ENCODE measurements at places on chromosomes 12 and 14.

DNA sequence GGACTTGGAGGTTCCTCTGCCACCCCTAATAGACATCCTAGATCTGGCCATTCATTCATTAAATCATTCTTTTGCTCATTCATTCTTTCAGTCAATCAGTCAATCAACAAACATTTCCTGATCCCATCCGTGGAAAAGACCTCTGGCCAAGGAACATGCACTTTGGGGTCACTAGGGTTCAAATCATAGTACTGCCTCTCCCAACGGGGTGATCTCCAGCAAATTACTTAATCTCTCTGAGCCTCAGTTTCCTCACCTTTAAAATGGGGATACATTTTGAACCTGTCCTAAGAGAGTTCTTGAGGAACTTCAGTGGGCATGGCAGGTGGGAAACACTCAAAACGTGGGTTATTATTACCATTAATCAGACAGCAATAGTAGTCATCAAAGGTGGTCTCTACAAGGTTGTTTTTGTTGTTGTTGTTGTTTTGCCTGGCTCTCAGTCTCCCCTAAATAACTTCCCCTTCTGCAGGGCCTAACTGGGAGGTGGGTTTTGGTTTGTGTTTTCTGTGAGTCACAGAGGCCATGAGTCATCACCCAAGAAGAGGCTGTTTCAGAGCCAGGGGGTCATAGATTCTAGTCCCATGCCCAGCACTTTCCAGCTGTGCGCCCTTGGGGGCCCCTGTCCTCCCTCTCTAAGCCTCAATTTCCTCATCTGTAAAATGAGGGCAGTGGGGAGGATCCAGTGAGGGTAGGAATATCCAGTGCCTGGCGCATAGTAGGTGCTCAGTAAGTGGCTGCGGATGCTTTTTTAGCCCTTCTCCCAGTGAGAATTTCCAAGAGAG, 16.9 kb upstream of the FAM222A start:
- DNase-seq: no peak

DNA sequence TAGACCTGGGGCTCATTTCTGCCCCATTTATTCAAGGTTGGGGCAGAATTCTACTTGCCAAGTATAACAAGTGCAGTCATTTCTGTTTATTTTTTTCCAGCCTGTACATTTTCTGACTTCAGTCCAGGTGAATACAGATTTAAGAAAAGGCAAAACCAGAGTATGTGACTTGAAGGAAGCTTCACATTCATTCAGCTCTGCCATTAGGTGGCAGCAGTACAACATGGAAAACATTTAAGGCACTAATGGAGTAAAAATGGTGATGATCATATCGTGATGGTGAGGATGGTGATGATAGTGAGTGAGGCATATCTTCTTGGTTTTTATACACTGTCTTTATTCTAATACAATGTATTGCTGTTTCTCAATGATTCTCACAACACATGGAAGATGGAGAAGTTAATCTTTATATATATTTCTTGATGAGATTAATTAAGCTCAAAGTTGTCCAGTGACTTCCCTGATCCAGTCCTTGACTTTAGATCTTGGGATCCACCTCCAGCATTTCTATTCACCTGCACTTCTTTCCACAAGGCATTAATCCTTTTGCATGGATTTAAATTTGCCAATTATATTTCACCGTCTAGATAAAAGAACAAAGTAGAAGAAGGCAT, 176.7 kb upstream of the SEL1L start:
- DNase-seq: peak; percentile 14

GRCh38 chr14:105167303-105168092, 1.1 kb downstream of the JAG2 start:
- no peak for DNase-seq

DNA sequence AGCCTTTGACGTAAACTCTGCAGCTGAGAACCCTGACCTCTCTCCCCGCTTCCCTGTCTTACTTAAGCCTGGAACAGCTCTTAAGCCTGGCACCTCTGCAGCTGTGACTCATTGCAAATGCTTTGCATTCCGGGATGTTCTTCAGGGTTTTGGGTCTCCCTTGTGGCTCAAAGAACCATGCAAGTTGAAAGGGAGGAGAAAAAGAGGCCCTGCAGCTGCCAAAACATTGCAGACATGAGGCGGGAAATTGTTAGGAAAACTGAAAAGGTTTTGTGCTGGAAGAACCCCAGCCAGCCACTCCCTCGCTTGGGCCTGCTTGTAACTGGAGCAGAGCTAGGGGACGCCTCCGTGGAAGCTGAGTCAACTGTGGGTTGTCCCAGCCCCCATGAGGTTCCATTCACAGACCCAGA, 60.2 kb upstream of the FERMT2 start:
- peak; percentile 99 for DNase-seq

DNA sequence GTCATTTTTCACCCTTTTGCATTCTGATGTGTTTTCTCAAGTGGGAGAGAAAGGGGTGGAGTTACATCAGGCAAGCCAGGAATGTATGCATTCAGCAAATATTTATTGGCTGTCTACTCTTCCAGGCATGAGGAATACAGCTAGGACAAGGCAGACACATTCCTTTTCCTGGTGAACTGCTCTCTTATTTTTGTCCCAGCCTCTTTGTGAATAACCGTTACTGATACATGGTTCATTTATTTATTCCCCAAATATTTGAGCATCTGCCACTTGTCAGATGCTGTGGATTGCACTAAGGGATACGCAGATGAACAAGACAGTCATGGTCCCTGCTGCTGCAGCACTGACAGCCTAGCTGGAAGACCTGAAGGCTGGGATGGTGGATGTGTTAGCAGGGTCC, 6.1 kb downstream of the PELI2 start:
- DNase-seq: peak; percentile 70

- DNase-seq: peak; percentile 95
These were observed 28.4 kb downstream of the SLC7A8 start for GRCh38 chr14:23154964-23155587.

- DNase-seq: no peak
These were observed 79.2 kb downstream of the GLT1D1 start for GRCh38 chr12:128932521-128932920.

DNA sequence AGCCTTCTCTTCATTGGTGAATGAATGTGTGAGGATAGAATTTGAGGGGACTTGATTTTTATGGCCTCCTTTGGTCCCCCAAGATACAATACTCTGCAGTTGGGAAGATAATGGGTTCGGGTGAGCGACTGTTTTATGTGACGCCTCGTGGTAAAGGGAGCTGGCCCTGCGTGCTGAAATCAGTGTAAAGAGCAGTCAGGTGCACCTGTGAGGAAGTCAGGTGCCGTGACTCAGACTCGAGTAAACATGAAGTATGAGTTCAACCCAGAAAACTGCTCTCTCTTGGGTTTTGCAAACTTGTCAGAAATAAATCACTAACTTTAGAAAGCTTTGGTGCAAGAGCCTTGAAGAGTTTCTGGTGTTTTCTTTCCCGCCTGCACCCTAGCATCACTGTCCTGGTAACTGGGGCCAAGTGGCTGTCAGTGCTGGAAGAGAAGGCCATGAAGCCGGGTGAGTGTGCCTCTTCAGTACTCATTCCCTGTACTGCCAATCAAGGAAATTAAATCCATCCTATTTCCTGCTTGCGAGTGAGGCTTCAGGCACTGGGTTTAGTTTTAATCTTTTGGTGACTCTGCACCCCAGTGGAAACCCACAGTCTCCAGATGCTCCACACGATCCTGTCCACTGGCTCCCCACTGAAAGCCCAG, 59.2 kb downstream of the AACS start:
- no peak for DNase-seq

- DNase-seq: no peak
These were observed 39.9 kb upstream of the CHGA start for GRCh38 chr14:92883066-92883465.

DNA sequence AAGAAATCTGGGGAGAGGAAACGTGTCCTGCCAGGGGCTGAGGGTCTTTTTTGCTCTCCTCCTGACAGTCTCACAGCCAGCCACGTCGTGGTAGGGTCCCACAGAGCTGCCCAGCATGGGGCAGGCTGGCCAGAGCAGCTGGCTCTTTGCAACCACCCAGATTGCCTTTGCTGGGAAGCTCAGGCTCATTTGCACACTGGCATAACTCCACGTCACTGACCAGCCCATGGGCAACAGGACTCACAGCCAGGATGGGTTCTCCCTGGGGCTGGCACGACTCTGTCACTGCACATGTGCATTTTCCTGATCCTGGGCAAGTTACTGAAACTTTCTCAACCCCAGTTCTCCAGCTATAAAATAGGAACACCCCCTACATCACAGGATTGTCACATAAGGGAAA, 242.2 kb downstream of the DPF3 start:
- no peak for DNase-seq

DNA sequence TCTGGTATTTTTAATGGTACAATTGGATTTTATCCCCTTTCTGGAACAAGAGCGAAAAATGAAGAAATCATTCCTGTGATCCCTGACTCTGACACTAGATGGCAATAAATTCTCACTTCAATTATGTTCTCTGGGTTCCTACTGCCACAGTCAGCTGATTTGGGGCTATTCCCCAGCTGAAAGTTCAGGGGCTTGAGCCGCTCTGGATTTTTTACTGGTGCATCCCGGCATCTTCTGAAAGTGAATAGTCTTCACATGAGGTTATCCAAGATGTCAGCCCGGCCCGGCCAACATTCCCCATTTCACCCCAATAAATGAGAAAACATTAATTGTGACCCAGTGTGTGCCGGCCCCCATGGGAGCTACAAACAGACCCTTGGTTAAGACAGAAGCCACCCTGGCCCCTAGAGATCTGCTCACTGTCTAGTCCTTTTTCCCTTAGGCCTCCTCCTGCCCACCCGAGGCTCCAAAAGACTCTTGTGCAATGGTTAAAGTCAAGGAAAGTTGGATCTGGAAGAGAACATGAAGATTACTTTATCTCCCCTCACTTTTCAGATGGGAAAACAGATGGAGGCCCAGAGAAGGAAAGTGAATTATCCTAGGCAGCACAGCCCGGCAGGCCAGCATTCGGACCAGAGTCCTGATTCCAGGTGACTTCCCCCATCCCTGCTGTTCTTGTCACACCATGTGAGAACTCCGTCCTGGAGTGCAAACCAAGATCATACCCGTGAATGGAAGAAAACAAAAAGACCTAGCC, 20.8 kb downstream of the CKAP4 start:
- DNase-seq: peak; percentile 71

All from fibroblast of upper back skin (primary cell).